ENCODE measurements at places on chromosomes 7 and 10.
A peak's percentile ranks its signal among the peaks of the same experiment; 100 is the strongest.

DNA sequence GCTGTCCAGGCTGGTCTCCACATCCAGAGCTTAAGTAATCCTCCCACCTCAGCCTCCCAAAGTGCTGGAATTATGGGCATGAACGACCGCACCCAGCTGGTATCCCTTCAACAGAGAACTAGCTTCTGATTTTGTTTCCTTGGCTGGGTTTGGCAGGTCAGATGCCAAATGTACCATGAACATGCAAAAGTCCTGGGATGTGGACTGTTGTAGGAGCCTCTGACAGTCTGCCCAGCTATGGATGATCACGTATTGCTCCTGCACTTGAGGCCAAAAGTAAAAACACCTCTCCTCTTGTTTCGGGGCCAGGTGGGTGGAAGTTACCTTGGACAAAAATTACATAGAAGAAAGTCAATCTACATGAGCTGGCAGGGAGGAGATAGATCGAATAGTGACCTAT, 699.5 kb downstream of the TYW1 start:
- no peak for DNase-seq

- no peak for DNase-seq
These were observed 151.6 kb downstream of the TMEM26 start for GRCh38 chr10:61301575-61301974.

GRCh38 chr7:143406002-143406357, 2.7 kb downstream of the EPHA1 start:
- DNase-seq: no peak

DNA sequence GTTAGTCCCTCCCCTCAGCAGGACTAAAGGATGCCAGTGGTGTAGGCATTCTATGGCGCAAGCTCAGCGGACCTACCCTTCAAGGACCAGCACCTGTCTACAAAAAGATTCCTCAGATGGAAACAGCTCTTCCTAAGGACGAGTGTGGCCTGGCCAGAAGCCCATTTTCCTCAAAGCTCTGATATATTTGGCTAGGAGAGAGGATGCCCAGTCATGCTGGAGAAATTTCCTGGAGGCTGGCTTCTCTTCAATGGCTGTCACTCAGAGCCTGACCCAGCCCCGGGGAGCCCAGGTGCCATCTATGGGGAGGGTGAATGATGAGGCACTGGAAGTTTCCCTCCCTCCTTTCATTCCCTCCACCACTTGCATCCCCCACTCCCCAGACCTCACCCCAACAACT, 111.5 kb downstream of the PLXNA4 start:
- no peak for DNase-seq

DNA sequence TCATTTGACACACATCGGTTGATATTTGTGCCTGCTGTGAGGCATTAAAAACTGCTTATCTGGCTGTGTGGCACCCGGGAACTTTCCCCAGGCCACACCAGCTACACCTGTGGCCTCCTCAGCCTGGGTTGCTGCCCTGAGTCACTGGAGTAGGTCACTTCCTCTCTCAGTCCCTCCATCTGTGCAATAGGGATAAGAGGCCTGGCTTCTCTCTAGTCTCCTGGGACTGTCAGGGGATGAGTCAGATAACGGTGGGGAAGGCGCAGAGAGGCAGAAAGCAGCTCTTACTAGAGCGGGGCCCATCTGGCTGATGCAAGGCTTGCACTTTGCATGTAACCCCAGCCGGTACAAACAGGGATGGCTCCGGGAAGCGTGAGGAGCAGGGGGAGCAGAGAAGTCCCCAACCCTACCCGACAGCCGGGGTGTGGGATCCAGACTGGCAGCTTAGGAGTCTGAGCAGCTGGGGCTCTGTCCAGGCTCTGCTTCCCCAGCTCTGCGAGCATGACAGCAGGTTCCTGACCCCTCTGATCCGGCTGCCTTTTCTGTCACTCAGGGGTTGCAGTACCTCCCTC, 34.0 kb downstream of the DNAJB12 start:
- DNase-seq: peak; percentile 36

GRCh38 chr7:141999058-141999623, 3.5 kb downstream of the MGAM start:
- DNase-seq: no peak

DNA sequence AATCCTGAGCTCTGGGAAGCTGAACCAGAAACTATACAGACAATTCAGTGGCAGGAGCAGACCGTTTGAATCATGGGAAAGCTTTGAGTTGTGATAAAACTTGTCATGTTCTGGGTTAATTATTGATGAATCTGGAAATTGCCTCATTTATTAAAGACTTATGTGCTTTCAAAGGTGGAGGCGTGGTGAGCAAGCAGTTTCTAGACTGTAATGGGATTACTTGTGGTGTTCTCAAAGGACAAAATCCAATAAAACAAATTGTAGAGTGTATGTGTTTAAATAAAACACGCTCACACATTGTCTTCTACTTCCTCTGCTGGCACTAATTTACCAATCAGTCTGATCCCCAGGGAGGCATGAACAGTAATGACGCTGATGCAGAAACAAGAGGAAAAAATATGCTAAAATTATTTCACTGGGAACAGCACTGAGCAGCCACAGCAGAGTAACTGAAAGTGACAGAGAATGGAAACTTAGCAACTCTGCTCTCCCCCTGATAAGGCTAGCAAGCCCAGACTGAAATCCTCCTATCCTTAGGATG, 25.1 kb downstream of the PARD3 start:
- no peak for DNase-seq

DNA sequence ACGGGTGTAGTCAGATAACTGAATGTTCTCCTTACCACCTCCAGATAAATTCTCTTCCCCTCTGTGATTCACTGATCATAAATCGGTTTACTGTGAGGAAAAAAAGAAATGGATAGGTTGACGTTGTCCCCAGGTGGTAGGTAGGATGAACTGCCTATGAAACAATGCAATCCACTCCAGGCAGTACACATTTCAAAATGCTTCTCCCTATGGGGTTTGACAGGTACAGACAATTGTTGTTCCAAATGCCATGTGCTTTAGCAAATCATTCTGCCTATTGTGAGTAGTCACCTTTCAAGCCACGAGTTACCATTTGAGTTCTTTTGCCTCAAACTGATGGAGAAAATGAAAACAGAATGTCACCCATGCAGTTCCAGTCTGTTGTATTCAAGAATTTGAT, 21.8 kb downstream of the VIM start:
- no peak for DNase-seq

GRCh38 chr7:124655990-124656389, 109.6 kb downstream of the GPR37 start:
- no peak for DNase-seq

GRCh38 chr7:70489813-70490212, 642.1 kb upstream of the GALNT17 start:
- DNase-seq: no peak

- no peak for DNase-seq
These were observed 18.5 kb upstream of the PRRT4 start for GRCh38 chr7:128379900-128380479.

GRCh38 chr7:111005445-111005844, 85.5 kb upstream of the LRRN3 start:
- no peak for DNase-seq

- no peak for DNase-seq
These were observed 77.0 kb upstream of the NMT2 start for GRCh38 chr10:15245530-15245929.

DNA sequence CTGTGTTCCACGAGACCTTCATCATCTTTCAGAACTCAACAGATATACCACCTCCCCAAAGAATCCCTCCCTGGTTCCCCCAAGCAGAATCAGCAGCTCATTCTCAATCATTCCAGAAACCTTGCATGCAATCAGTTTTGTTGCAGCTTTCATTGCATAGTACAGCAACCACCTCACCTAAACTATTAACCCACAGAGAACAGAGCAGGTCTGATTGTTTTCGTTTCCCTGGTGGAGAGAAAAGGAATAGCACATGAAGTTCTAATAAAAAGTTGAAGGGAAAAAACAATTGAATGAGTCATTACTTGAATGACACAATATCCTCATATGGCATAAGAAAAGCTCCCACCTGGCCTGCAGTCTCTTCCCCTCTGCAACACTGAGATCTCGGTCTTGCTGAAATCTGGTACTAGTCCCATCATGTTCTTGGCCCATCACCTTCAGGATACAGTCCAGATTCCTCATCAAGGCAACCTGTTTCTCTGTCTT, 147.1 kb upstream of the GDF10 start:
- no peak for DNase-seq

DNA sequence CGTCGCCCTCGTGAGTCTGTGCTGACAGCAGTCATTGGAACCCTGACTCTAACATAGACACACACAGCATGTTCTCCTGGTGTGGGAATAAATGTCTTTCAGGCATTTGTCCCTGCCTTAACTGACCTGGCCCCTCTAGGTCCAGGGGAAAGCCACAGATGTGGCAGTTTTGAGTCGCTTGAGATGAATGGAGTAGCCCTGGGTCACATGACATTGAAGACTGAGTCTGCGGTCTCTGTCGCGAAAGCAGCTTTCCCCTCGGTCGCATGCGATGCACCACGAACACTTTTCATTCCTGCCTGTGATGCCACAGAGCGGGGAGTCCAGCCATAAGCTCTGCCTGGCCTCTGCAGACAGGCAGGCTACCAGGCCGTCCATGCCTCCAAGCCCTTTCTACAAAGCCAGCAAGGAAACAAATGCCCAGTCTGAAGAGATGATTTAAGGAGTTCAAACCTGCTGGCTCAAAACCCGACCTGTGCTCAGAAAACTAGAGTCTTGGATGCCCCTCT, 172.3 kb downstream of the WDR37 start:
- no peak for DNase-seq

DNA sequence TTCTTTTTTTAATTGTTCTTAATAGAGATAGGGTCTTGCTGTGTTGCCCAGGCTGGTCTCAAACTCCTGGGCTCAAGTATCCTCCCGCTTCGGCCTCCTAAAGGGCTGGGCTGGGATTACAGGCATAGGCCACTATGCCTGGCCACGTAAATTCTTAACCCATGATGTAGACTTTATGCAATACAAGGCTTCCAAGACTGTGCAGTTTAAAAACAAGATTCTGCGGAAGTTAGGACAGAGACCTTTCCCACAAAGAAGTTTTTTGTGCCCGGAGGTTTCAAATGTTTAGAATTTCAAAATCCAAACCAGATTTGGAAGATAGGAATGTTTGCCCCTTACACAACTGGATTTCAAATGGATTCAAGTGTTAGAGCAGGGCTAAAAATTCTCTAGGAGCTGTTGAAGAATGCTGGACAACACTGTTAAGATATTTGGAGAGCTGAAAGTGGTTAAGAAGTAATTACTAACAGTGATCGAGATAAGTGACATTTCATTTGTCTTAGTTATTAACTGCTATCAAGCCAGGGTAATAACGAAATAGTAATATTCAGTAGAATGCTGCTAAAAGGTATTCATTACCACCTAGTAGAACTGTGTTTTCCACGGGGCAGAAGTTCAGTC, 7.4 kb downstream of the APBB1IP start:
- DNase-seq: no peak

GRCh38 chr10:87093632-87094372, 841 bp downstream of the GLUD1 start:
- peak; percentile 47 for DNase-seq

All from CD8-positive, alpha-beta T cell (primary cell).